ENCODE measurements at places on chromosomes 5 and 9. TPM values are rescaled to one million over a fixed set of nuclear protein-coding genes. Genes with fewer than 3 reads are reported as not detected.

The BTNL8 gene
- total RNA-seq: not detected

The TCOF1 gene
- 86.3 TPM for total RNA-seq

The SPATA6L gene
- 2.4 TPM for total RNA-seq

The TMEM174 gene
- total RNA-seq: not detected

The DRD1 gene
- 0.48 TPM for total RNA-seq

The GAPT gene
- not detected for total RNA-seq

The FOXD4L4 gene
- total RNA-seq: not detected

The DPYSL3 gene
- total RNA-seq: 16.9 TPM

The BRD9 gene
- total RNA-seq: 41.3 TPM

The KIAA0825 gene
- 0.42 TPM for total RNA-seq

The SGCD gene
- total RNA-seq: 4.5 TPM

The PTGES2 gene
- 100 TPM for total RNA-seq

The ANKRD55 gene
- total RNA-seq: not detected

The TMEFF1 gene
- total RNA-seq: 1.8 TPM

The PCDHGB5 gene
- 2.2 TPM for total RNA-seq

The MAMDC4 gene
- total RNA-seq: 5.1 TPM

The ESM1 gene
- not detected for total RNA-seq

The PRKACG gene
- total RNA-seq: not detected

The AHRR gene
- total RNA-seq: 3.8 TPM

The MYMK gene
- total RNA-seq: not detected

The FOXD4L3 gene
- 0.18 TPM for total RNA-seq

The FUT7 gene
- 0.08 TPM for total RNA-seq

The SNX18 gene
- 4.7 TPM for total RNA-seq

The IL4 gene
- not detected for total RNA-seq

The AFAP1L1 gene
- total RNA-seq: 8.1 TPM

The EFNA5 gene
- total RNA-seq: 22.1 TPM

The FAM78A gene
- 0.32 TPM for total RNA-seq

The ORM2 gene
- not detected for total RNA-seq

The MARCHF11 gene
- not detected for total RNA-seq

The SPINK13 gene
- not detected for total RNA-seq

The IFNA21 gene
- total RNA-seq: not detected

The MARCOL gene
- not detected for total RNA-seq

The NR2F1-AS1 gene
- 4.1 TPM for total RNA-seq

The GZMA gene
- not detected for total RNA-seq
